ENCODE measurements at places on chromosomes 1 and 21. TPM values are rescaled to one million over a fixed set of nuclear protein-coding genes. Genes with fewer than 3 reads are reported as not detected.

The REN gene
- polyA plus RNA-seq = 61.7 TPM

DNA sequence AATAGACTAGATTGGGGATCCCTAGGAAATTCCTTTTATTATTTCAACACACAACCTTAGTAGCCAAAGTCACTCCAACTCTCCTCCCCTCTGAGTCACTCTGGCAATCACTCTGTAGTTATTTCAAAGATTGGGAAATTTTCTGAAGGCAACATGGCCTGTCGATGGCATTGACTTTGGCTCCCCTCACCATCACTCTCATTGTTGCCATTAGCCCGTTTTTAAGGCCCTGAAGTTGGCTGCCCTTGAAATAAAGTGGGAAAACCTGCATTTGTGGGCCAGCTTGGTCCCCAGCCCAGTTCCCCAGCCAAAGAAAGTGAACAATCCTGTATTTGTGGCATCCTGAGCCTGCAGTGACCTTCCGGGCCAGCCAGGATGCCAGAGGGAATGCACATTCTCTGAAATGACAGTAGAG lies 52.5 kb downstream of the CDC7 start:
- no peak for DNase-seq

DNA sequence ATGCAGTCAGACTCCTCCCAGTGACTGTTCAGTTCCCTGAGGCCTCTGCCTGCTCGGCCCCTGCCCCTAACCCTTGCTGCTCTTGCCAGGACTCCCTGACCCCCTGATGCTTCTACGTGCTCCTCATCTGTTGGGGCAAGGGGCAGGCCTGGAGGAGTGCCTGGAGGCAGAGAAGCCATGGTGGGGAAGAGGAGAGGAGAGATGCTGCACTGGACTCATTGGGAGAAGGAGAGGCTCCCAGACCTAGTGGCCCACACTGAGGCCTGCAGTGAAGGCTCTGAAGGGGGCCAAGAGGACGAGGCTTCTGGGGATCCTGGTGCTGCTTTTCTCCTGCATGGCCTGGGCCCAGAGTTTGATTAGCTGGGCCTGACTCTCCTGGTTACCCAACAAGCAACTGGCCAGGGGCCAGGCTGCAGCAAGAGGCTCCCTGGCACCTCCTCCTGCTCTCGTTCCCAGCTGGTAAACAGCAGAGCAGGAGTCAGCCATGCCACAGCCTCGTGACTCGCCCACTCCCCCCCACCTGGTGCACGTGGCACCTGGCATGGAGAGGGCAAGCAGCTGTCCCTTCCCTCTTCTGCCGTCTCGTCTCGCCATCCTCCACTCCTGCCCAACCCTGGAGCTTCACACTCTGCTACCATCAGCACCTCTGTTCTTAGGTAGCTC lies 847 bp upstream of the RORC start:
- DNase-seq = no peak

DNA sequence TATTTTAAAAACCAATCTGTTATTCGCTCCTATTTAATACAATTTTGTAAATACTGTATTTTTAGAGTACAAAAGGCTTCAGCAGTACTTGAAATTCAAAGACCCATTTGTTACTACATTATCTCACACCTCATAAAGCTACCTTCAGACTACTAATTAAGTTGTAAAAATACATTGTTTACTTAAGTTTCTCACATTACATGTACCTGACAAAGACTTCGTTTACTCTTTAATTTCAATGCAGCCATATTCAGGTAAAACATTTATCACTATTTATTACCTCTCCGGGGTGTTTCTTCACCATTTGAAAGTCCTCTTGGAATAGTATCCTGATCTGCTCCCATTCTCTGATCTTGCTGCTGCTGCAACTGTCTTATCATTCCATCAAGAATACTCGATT lies 55.2 kb downstream of the BRWD1 start:
- no peak for DNase-seq

- DNase-seq = no peak
Measured at GRCh38 chr1:75725266-75725665, 757 bp downstream of the ACADM start.

The PRELP gene
- polyA plus RNA-seq = 4.5 TPM

GRCh38 chr1:20119347-20119746 lies at the start of gene PLA2G2D:
PLA2G2D (minus strand) TSS chr1:20119536; CDS start chr1:20119498, 38 bp downstream.
- DNase-seq = no peak

DNA sequence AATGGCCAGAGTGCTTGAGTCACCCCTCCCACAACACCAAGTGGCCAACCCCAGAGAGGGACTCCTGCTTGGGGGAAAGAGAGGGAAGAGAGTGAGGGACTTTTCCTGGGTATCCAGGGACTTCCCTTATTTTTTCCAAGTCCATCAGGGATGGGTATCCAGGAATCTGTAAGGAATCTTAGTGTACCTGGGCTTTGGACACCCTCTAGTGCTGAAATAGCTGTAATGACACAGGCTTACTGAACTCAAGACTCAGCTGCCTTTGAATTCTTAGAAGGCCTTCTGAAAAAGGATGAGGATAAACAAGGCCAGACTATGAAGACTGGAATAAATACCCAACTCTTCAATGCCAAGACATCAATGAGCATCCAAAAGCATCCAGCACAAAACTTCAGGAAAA lies 12.0 kb downstream of the TSHB start:
- DNase-seq = no peak

The CYYR1 gene
- polyA plus RNA-seq = 53.3 TPM

The SRGAP2 gene
- 61.1 TPM for polyA plus RNA-seq

Measured in right renal pelvis (tissue), 4 donors.